ENCODE measurements at places on chromosomes 5 and 9.

GRCh38 chr5:40428126-40428525, 251.6 kb upstream of the PTGER4 start:
- no peak for DNase-seq

GRCh38 chr5:72066705-72067107, 40.6 kb upstream of the MAP1B start:
- DNase-seq, result no peak

GRCh38 chr9:120378680-120379079, 201.3 kb downstream of the CDK5RAP2 start:
- no peak for DNase-seq

GRCh38 chr5:113660206-113660605, 146.7 kb downstream of the YTHDC2 start:
- no peak for DNase-seq

DNA sequence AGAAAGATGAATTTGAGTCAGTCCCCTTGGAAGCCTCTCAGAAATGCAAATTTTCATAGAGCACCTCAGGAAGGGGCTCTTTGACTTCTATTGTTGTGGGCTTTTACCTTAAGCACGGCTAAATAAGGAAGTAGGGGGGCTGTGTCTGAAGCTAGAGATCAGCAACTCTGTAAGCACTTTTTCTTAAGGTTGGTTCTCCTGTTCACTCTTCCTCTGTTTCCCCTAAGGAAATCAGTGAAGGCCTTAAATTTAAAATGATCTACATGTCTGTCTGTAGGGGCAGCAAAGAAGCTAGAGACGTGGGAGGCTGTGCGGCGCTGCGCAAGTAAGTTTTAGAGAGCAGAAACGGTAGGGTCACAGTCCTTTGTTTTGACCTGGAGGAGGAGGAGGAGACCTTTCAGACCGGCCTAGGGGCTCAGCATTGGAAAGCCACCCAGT, 1.2 kb upstream of the CDC14B start:
- no peak for DNase-seq

GRCh38 chr5:126070481-126070880, 352.7 kb upstream of the GRAMD2B start:
- no peak for DNase-seq

DNA sequence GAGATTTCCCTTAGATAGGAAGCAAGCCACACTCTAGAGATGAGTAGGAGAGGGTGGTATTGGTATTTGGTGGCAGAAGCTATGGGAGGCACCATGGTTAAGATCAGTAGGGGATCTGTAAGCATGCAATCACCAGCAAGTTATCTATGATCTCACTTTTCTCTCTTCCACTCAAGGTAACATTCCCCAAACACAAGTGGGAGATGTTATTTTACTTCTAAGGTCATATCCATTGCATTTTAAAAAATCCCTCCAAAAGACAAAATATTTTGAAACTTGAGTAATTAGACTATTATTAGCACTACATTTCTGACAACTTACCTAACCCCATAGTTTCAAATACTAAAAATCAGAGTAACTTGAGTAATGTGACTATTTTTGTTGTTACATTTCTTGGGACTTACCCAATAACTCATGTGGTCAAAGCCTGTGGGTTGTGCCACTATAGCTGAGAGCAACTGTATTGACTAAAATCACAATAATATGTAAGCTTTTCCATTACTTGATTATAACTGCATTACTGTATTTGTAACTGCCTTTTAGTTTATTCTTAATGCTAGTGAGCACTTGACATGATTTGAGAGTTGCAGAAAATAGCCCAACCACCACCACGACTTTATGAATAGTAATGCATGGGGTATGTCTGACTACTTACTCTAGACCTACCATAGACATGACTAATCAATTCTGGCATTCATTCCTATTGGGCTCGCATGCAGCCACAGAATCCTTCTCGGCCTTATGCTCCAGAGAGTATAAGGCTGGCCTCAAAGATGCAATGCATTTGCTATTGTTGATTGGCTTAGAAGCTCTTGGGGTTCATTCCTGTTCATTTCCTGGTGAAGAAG, 264.7 kb downstream of the TRIM32 start:
- DNase-seq, result no peak

DNA sequence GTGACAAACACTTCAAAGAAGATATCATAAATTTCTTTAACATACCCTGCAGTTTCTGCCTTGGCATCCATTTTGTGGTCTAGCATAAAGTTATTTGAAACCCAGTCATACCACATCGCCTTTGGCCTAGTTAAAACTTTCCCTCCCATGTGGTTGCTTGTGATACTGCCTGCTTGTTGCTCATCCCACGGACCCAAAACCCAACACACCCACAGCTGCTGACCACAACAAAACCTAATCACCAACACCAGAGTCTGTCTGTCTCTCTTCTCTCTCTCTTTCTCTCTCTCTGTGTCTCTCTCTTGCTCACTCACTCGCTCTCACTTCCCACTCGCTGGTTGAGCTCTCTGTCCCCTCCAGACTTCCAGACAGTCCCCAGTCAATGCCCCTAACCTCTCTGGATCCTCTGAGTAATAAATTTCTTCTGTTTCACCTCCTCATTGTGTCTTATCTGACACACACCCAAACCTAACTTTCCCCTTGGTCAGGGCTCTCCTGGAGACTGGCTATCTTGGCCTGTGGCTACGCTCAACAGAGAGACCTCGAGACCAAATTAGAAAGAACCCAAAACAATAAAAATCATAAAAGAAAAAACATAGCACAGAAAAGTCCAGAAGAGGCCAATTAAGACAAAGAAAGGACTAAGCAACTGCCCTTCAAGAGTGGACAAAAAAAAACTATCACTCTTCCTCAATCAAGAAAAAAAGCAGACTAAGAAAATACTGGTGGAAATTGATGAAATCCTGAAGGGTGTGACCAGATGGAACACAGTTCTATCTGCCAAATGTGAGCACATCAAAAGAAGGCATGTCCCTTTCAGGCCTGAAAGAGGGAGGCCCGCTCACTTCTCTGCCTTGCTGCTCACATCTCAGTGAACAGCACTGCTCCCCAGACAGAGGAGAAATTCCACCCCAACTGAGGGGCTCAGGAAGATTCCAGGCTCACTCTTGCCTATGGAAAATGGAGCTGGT, 41.5 kb downstream of the TTLL11 start:
- DNase-seq, result no peak

GRCh38 chr9:26755476-26755875, 137.1 kb downstream of the CAAP1 start:
- DNase-seq, result no peak

GRCh38 chr5:102368392-102368791, 72.3 kb upstream of the SLCO4C1 start:
- DNase-seq, result no peak

DNA sequence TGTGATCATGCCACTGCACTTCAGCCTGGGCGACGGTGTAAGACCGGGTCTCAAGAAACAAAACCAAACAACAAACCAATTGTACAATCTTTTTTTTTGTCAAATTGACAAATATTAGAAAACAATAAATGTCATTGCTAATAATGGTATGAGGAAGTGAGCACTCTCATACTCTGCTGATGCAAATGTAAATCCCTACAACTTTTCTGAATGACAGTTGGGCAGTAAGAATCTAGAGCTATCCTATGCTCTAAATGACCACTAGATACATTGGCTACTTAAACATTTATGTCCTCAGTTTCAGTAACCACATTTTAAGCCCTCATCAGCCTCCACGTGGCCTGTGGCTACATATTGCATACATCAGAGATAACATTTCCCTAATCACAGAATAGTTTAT, 256.2 kb downstream of the FER start:
- DNase-seq, result no peak

DNA sequence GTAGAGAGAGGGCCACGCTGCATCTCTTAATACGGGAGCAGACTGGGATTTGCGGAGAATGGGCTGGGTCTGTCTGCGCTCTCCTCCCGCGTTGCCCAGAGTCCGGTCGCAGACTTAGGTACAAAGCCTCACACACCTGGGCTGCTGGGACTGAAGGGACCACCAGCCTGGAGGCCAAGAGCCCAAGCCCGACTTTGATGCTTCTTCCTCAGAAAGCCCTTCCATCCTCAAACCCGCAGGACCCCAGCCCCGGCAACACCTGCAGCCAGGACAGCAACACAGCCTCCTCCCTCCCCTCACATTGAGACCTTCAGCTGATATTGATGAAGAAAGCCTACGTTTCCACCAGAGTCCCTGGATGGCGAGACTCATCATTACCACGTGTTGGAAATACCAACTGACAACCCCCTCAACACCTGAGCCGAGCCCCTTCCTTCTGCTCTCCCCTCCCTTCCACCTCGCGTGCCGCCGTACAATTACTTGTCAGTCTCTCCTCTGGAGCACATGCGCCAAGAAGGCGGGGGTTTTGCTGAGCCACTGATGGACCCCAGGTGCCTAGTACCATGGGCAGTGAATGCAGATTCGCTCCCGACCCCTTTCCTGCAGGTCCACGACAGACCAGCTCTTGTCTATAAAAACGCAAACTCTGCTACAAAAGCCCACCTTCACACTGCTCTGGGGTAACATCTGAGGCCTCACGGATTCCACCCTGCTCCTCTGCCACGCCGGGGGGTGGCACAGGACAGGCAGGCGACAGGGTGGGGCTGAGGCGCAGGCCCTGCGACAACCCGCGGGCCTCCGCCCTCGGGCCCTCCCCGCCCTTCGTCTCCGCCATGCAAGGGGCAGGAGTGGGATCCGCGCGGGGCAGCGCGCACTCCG, 841 bp downstream of the ASB6 start:
- no peak for DNase-seq
